AG04450 (cell line): ENCODE measurements at places on chromosomes 6 and 20. TPM values are rescaled to one million over a fixed set of nuclear protein-coding genes. Genes with fewer than 3 reads are reported as not detected.

The NR2E1 gene
- not detected in 2 replicates for polyA plus RNA-seq

The CITED2 gene
- polyA plus RNA-seq, result 95.6 and 117 TPM in 2 replicates

The GJA1 gene
- polyA plus RNA-seq, result 261 and 323 TPM in 2 replicates

The CST4 gene
- polyA plus RNA-seq, result not detected in 2 replicates

The CAGE1 gene
- polyA plus RNA-seq, result not detected in 2 replicates

The SLC4A11 gene
- polyA plus RNA-seq, result 0.47 and 0.53 TPM in 2 replicates

The MYT1 gene
- not detected in 2 replicates for polyA plus RNA-seq

The WFDC5 gene
- polyA plus RNA-seq, result not detected in 2 replicates

The KIF25 gene
- polyA plus RNA-seq, result not detected in 2 replicates

The SAMD5 gene
- 1.9 and 3.1 TPM in 2 replicates for polyA plus RNA-seq

The PNPLA1 gene
- not detected in 2 replicates for polyA plus RNA-seq

The APCDD1L gene
- 8.6 and 14.5 TPM in 2 replicates for polyA plus RNA-seq

The ACAT2 gene
- 36.9 and 39.9 TPM in 2 replicates for polyA plus RNA-seq

The TXLNB gene
- 0.88 and 1.3 TPM in 2 replicates for polyA plus RNA-seq

The LPA gene
- polyA plus RNA-seq, result not detected in 2 replicates

The PCNA gene
- polyA plus RNA-seq, result 118 and 134 TPM in 2 replicates

The MCHR2 gene
- polyA plus RNA-seq, result not detected in 2 replicates

The HLA-DQB2 gene
- polyA plus RNA-seq, result not detected in 2 replicates

The CD93 gene
- 0.02 TPM in 1 of 2 replicates, not detected in the other for polyA plus RNA-seq

The MICB gene
- 17.9 and 19.0 TPM in 2 replicates for polyA plus RNA-seq

The DSP gene
- polyA plus RNA-seq, result 3.6 TPM in 2 replicates

The BPI gene
- polyA plus RNA-seq, result 0.04 and 0.12 TPM in 2 replicates
